Sigmoid colon (tissue), 7 donors: ENCODE measurements at places on chromosomes 12 and 14.

GRCh38 chr12:4959381-4959780 is 49.7 kb downstream of the KCNA1 start:
- no peaks in the 10 kb centered on the region for H3K27me3 ChIP-seq
- H3K4me3 ChIP-seq, result no peak overlapping the region
- no peak overlapping the region for H3K27ac ChIP-seq
- no peaks in the 10 kb centered on the region for H3K36me3 ChIP-seq
- no peak for DNase-seq
- no peaks in the 10 kb centered on the region for H3K4me1 ChIP-seq

GRCh38 chr14:64812412-64812811 is 67.3 kb downstream of the SPTB start:
- H3K4me1 ChIP-seq, result no peaks in the 10 kb centered on the region
- H3K27me3 ChIP-seq, result no peaks in the 10 kb centered on the region
- H3K27ac ChIP-seq, result no peak overlapping the region
- no peak for DNase-seq
- no peaks in the 10 kb centered on the region for H3K36me3 ChIP-seq

- no peak overlapping the region for H3K4me3 ChIP-seq
- H3K36me3 ChIP-seq, result no peaks in the 10 kb centered on the region
- peak; percentile 91 for DNase-seq
- H3K4me1 ChIP-seq, result peaks cover 83% of the 10 kb centered on the region
These were observed 69.4 kb downstream of the IRF2BPL start for GRCh38 chr14:76958980-76959710.

DNA sequence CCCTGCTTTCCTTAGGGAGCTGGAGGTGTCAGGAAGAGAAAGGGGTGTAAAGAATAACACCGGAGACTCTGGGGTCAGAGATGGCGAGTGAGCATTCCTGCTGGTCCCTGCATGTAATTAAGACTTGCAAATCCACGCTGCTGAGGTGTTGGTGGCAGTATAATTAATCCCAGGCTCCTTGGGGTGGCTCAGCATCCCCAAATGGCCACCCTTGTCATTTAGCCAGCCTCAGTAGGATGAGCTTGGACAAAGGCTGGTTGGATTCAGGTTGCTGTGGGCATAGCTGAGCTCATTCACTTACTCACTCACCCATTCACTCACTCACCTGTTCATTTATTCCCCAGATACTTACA is 174.4 kb upstream of the RPH3A start:
- no peak overlapping the region for H3K27ac ChIP-seq
- peaks cover 25% of the 10 kb centered on the region for H3K27me3 ChIP-seq
- no peak for DNase-seq
- H3K4me1 ChIP-seq, result no peaks in the 10 kb centered on the region

- no peak for DNase-seq
- H3K36me3 ChIP-seq, result no peaks in the 10 kb centered on the region
- no peaks in the 10 kb centered on the region for H3K4me1 ChIP-seq
- H3K27ac ChIP-seq, result no peak overlapping the region
- no peak overlapping the region for H3K4me3 ChIP-seq
These were observed 410.4 kb upstream of the NOVA1 start for GRCh38 chr14:27008187-27008586.

GRCh38 chr14:50821510-50822464 is 9.2 kb downstream of the NIN start:
- no peak overlapping the region for H3K4me3 ChIP-seq
- no peak for DNase-seq
- H3K36me3 ChIP-seq, result no peaks in the 10 kb centered on the region
- no peaks in the 10 kb centered on the region for H3K27me3 ChIP-seq
- H3K4me1 ChIP-seq, result no peaks in the 10 kb centered on the region
- H3K27ac ChIP-seq, result no peak overlapping the region

GRCh38 chr14:102043251-102044025 is 43.4 kb downstream of the HSP90AA1 start:
- H3K27me3 ChIP-seq, result no peaks in the 10 kb centered on the region
- H3K36me3 ChIP-seq, result peaks cover 86% of the 10 kb centered on the region
- H3K27ac ChIP-seq, result peak overlapping the region; percentile 70
- no peak for DNase-seq
- no peak overlapping the region for H3K4me3 ChIP-seq

DNA sequence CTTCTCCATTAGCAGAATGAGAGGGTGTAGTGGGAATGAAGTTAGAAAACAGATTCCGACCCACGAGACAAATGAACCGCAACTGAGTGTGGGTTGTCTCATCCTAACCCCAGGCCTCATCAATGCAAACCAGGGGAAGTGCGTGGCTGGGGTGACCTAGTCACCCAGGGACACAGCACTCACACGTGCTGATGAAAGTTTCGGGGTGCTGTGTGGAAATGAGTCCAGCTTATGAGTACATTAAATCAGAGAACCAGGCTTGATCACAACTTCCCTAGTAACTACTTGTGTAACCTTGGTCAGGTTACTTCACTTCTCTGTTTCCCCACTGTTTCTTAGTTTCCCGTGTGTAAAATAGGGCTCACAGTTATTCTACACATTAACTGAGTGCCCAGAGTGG is 95.4 kb upstream of the CDKN3 start:
- H3K4me3 ChIP-seq, result no peak overlapping the region
- DNase-seq, result no peak
- no peaks in the 10 kb centered on the region for H3K27me3 ChIP-seq
- peaks cover 10% of the 10 kb centered on the region for H3K4me1 ChIP-seq

- no peaks in the 10 kb centered on the region for H3K36me3 ChIP-seq
- H3K27ac ChIP-seq, result no peak overlapping the region
- H3K4me1 ChIP-seq, result no peaks in the 10 kb centered on the region
- no peak overlapping the region for H3K4me3 ChIP-seq
These were observed 70.3 kb downstream of the STON2 start for GRCh38 chr14:81329640-81330381.

DNA sequence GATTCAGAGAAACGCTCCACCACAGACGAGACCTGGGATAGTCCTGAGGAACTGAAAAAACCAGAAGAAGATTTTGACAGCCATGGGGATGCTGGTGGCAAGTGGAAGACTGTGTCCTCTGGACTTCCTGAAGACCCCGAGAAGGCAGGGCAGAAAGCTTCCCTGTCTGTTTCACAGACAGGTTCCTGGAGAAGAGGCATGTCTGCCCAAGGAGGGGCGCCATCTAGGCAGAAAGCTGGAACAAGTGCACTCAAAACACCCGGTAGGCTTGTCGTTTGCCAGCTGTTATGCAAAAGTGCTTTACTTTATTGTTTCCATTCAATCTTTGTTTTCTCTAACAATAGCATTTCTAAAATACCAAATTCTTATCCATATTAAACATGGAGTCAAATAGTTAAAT is 287.3 kb downstream of the NAV3 start:
- H3K4me3 ChIP-seq, result no peak overlapping the region
- no peaks in the 10 kb centered on the region for H3K4me1 ChIP-seq
- no peaks in the 10 kb centered on the region for H3K27me3 ChIP-seq

GRCh38 chr12:5588176-5588575 is 156.3 kb downstream of the NTF3 start:
- H3K4me1 ChIP-seq, result no peaks in the 10 kb centered on the region
- DNase-seq, result no peak
- no peak overlapping the region for H3K27ac ChIP-seq
- no peak overlapping the region for H3K4me3 ChIP-seq

DNA sequence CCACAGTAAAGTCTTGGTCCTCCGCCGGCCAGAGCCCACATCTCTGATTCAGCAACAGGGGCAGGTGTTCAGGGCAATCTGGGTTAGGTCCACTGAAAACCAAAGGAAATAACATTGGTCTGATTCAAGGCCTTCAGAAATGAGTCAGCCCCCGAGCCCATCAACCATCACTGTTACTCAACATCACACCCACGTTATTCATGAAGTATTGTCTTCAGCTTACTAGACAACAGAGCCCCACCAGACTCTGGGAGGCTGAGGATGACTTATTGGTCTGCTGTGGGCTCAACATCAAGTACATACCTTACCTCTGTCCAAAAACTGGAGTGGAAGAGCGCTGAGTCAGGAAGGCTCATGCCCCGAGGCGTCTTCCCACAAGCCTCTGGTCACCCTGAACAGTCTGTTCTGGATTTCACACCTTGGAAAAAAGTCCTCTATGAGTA is 97.5 kb downstream of the ZFP36L1 start:
- peak; percentile 77 for DNase-seq
- H3K36me3 ChIP-seq, result no peaks in the 10 kb centered on the region
- H3K27me3 ChIP-seq, result no peaks in the 10 kb centered on the region
- H3K4me3 ChIP-seq, result no peak overlapping the region
- H3K27ac ChIP-seq, result no peak overlapping the region

DNA sequence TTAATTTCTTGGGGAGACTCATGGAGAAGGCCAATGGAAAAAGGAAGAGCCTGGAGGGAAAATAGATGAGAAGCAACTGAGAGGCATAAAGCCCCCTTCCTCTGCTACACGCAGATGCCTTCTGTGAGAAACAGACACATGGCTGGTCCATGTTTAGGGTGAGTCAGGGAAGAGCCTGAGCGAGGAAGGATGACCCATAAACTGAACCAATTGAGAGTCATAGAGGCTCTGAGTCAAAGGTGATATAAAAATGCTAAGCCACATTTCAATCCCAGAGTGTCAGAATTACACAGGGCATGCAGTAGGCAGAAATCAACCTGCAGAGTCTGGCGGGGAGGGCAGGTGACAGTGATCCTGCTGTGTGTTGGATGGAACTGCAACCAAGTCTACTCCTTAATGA is 30.1 kb upstream of the NEDD1 start:
- no peak overlapping the region for H3K4me3 ChIP-seq
- no peaks in the 10 kb centered on the region for H3K36me3 ChIP-seq
- H3K27me3 ChIP-seq, result no peaks in the 10 kb centered on the region
- H3K4me1 ChIP-seq, result no peaks in the 10 kb centered on the region

GRCh38 chr12:15796493-15797141 is 7.4 kb upstream of the EPS8 start:
- H3K27me3 ChIP-seq, result no peaks in the 10 kb centered on the region
- DNase-seq, result no peak
- H3K4me1 ChIP-seq, result no peaks in the 10 kb centered on the region
- H3K4me3 ChIP-seq, result no peak overlapping the region
- H3K27ac ChIP-seq, result no peak overlapping the region
- H3K36me3 ChIP-seq, result no peaks in the 10 kb centered on the region

GRCh38 chr14:93132472-93133065 is 16.8 kb upstream of the ITPK1 start:
- H3K27me3 ChIP-seq, result no peaks in the 10 kb centered on the region
- no peaks in the 10 kb centered on the region for H3K36me3 ChIP-seq
- no peak for DNase-seq
- H3K4me1 ChIP-seq, result no peaks in the 10 kb centered on the region
- no peak overlapping the region for H3K27ac ChIP-seq

- no peak overlapping the region for H3K27ac ChIP-seq
- H3K4me1 ChIP-seq, result peaks cover 8% of the 10 kb centered on the region
- H3K27me3 ChIP-seq, result no peaks in the 10 kb centered on the region
- peaks cover 6% of the 10 kb centered on the region for H3K36me3 ChIP-seq
These were observed 44.6 kb downstream of the C14orf132 start for GRCh38 chr14:96083667-96084320.

GRCh38 chr14:20836668-20837338 is 34.2 kb upstream of the RNASE1 start:
- no peak for DNase-seq
- H3K4me1 ChIP-seq, result no peaks in the 10 kb centered on the region
- no peak overlapping the region for H3K4me3 ChIP-seq

DNA sequence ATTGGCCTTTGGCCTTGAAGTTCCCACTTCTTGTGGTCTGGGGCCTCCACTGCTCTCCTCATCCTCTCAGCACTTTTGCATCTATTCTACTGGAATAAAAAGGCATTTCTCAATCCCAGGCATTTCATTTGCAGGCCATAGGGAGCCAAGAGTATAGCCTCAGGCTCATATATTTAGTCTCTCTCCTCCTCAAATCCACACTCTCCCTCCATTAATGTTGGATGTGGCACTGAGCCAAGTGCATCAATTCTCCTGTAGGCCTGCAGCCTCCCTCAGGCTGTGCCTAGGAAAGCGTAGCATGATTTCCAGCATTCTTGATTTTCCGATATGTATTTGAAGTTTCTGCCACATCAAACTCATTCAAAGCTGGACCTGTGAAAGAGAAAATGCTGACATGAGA is 211.5 kb upstream of the CPNE8 start:
- H3K27ac ChIP-seq, result no peak overlapping the region
- H3K27me3 ChIP-seq, result no peaks in the 10 kb centered on the region
- no peak overlapping the region for H3K4me3 ChIP-seq
- H3K36me3 ChIP-seq, result no peaks in the 10 kb centered on the region
- no peak for DNase-seq
- H3K4me1 ChIP-seq, result no peaks in the 10 kb centered on the region

GRCh38 chr14:91830777-91831176 is 36.6 kb downstream of the TC2N start:
- no peak overlapping the region for H3K27ac ChIP-seq
- no peak overlapping the region for H3K4me3 ChIP-seq
- peaks cover 2% of the 10 kb centered on the region for H3K4me1 ChIP-seq
- no peak for DNase-seq
- no peaks in the 10 kb centered on the region for H3K36me3 ChIP-seq
- H3K27me3 ChIP-seq, result no peaks in the 10 kb centered on the region

- no peak for DNase-seq
- H3K4me1 ChIP-seq, result peaks cover 6% of the 10 kb centered on the region
- H3K27ac ChIP-seq, result no peak overlapping the region
- no peak overlapping the region for H3K4me3 ChIP-seq
- H3K27me3 ChIP-seq, result no peaks in the 10 kb centered on the region
These were observed 46.6 kb downstream of the CFAP251 start for GRCh38 chr12:121964813-121965643.

DNA sequence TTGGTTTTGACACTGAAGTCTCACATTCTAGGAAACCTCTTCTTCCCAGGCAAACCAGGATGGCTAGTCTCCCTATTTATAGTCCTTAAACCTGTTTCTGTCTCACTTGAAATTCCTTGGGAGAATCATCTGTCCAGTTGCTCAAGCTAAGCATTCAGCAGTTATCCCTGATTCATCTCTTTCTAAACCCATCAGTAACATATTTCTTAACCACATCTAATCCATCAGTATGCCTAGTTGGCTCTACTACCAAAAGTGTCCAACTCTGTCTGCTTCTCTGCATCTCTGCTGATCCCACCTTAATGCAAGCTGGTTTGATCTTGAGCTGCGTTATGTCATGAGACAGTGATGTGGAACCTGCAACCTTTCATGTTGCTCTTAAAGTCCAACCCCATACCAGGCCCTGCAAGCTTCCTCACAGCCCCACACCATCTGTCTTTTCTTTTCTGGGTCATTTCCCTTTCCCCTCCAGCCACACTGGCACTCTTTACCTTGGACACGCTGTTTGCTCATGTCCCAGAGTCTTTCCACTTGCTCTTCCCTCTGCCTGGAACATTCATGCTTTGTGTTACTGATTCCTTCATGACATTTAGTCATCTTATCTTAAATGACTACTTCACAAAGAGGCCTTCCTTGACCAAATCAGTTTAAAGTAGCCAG is 380.8 kb upstream of the RGS6 start:
- DNase-seq, result no peak
- no peak overlapping the region for H3K4me3 ChIP-seq
- H3K36me3 ChIP-seq, result no peaks in the 10 kb centered on the region
- H3K27me3 ChIP-seq, result no peaks in the 10 kb centered on the region
- H3K4me1 ChIP-seq, result no peaks in the 10 kb centered on the region

GRCh38 chr12:12016284-12017100 is 54.2 kb upstream of the BCL2L14 start:
- H3K27ac ChIP-seq, result no peak overlapping the region
- H3K4me3 ChIP-seq, result no peak overlapping the region
- H3K36me3 ChIP-seq, result no peaks in the 10 kb centered on the region
- DNase-seq, result no peak
- no peaks in the 10 kb centered on the region for H3K27me3 ChIP-seq
- no peaks in the 10 kb centered on the region for H3K4me1 ChIP-seq

GRCh38 chr12:14264316-14264715 is 101.2 kb upstream of the ATF7IP start:
- DNase-seq, result no peak
- H3K36me3 ChIP-seq, result no peaks in the 10 kb centered on the region
- H3K27me3 ChIP-seq, result no peaks in the 10 kb centered on the region
- H3K27ac ChIP-seq, result no peak overlapping the region
